Endothelial cell of coronary artery (primary cell): ENCODE measurements at places on chromosomes 4 and X. TPM values are rescaled to one million over a fixed set of nuclear protein-coding genes. Genes with fewer than 3 reads are reported as not detected.

SSX2B gene
- not detected in 2 replicates for total RNA-seq

PLXNB3 gene
- total RNA-seq = 3.2 and 5.5 TPM in 2 replicates

CXCL11 gene
- 0.66 and 0.99 TPM in 2 replicates for total RNA-seq

SCD5 gene
- total RNA-seq = 37.3 and 52.5 TPM in 2 replicates

GIMD1 gene
- total RNA-seq = not detected in 2 replicates

LIMCH1 gene
- total RNA-seq = 17.9 and 32.1 TPM in 2 replicates

GLRA2 gene
- total RNA-seq = not detected in 2 replicates

UGT2B11 gene
- not detected in 2 replicates for total RNA-seq

FAT4 gene
- 40.0 and 42.5 TPM in 2 replicates for total RNA-seq

GPRIN3 gene
- total RNA-seq = 0.66 and 3.2 TPM in 2 replicates

BDH2 gene
- total RNA-seq = 34.9 and 39.2 TPM in 2 replicates

PNMA6F gene
- not detected in 2 replicates for total RNA-seq

CTAG1B gene
- not detected in 2 replicates for total RNA-seq

PABPC1L2B gene
- not detected in 2 replicates for total RNA-seq

ASMT gene
- not detected in 2 replicates for total RNA-seq

TEC gene
- total RNA-seq = 0.09 and 0.28 TPM in 2 replicates

LRAT gene
- under 0.01 TPM in 1 of 2 replicates, not detected in the other for total RNA-seq

GPC3 gene
- total RNA-seq = not detected in 2 replicates

GLRA3 gene
- not detected in 2 replicates for total RNA-seq

TNMD gene
- not detected in 2 replicates for total RNA-seq

USP17L12 gene
- total RNA-seq = not detected in 2 replicates

UNC5C gene
- under 0.01 and 0.38 TPM in 2 replicates for total RNA-seq
